Activated naive CD4-positive, alpha-beta T cell treated with anti-CD3 and anti-CD28 coated beads for 36 hours (primary cell): ENCODE measurements at places on chromosomes 11 and 22. TPM values are rescaled to one million over a fixed set of nuclear protein-coding genes. Genes with fewer than 3 reads are reported as not detected.

DNA sequence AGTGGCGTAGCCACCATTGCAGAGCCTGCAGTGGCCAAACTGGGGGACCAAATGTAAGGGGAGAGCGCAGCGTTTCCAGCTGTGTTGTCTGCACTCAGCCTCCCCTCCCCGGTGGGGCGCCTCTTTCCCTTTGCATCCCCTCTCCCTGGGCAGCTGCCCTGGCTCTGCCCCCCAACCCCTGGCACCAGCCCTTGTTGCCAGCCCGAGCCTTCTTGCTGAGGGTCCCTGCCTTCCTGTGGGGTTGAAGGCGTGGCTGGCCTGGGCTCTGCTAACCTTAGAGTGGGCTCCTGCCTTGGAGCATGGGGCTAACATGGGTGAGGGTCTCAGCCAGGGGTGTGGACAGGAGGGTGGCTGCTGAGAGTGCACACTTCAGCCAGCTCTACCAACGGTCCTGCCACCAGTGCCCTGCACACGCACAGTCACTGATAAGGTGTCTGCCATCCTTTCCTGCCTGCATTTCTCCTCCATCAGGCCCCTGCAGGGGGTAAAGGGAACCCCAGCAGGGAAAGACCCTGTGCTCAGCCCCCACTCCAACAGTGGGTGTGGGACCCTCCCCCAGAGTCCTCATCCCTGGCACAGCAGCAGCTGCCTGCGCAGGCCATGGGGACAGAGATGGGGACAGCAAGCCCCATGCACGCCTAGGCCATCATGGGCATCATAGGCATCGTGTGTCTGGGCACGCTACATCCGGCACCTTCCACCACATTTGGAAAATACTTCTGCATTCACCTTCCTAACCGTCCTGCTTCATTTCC lies 43.5 kb downstream of the CERK start:
- peak overlapping the region; percentile 24 for H3K27ac ChIP-seq
- H3K36me3 ChIP-seq: peaks cover 20% of the 10 kb centered on the region
- no peak for DNase-seq
- H3K4me3 ChIP-seq: no peak overlapping the region

DNA sequence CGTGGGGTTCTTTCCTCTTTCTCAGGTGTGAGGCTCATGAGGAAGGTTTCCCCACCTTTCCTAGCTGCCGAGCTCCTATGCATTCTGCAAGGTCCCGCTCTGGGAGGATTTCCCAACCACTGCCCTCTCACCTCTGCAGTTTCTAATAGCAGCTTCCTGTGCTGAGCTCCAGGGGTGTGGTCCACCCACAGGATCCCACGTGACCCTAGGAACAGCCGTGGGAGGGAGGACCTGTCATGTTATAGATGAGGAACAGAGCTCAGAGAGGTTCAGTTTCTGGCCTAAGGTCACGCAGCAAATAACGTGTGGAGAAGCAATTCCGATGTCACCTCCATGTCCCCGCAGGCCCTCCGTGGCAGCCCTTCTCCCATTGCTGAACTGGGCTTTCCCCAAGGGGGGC lies 38.5 kb downstream of the FLRT1 start:
- DNase-seq: no peak
- no peaks in the 10 kb centered on the region for H3K36me3 ChIP-seq
- no peak overlapping the region for H3K27ac ChIP-seq
- no peaks in the 10 kb centered on the region for H3K27me3 ChIP-seq

GRCh38 chr11:1073261-1073724 lies 1.4 kb upstream of the MUC2 start:
- H3K27me3 ChIP-seq: no peaks in the 10 kb centered on the region
- H3K27ac ChIP-seq: no peak overlapping the region
- no peak overlapping the region for H3K4me3 ChIP-seq
- no peaks in the 10 kb centered on the region for H3K36me3 ChIP-seq
- no peaks in the 10 kb centered on the region for H3K4me1 ChIP-seq

GRCh38 chr11:78377625-78378418 lies 39.8 kb downstream of the GAB2 start:
- DNase-seq: no peak
- H3K36me3 ChIP-seq: no peaks in the 10 kb centered on the region
- no peak overlapping the region for H3K4me3 ChIP-seq

GRCh38 chr11:61049859-61050258 lies 52.4 kb upstream of the CD5 start:
- DNase-seq: no peak
- no peaks in the 10 kb centered on the region for H3K27me3 ChIP-seq
- peak overlapping the region; percentile 8 for H3K4me3 ChIP-seq
- H3K27ac ChIP-seq: peak overlapping the region; percentile 80
- peaks cover 74% of the 10 kb centered on the region for H3K4me1 ChIP-seq

DNA sequence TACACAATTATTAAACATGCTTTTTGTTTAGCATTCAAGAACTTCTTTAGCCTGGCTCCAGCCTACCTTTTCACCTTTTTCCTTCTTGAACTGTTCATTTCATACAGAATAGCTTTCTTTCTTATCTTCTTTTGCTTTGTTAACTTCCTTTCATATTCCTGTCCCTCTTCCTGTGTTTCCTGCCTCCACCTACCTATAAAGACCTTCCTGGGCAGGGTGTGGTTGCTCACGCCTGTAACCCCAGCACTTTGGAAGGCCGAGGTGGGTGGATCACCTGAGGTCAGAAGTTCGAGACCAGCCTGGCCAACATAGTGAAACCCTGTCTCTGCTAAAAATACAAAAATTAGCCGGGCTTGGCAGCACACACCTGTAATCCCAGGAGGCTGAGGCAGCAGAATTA lies 22.9 kb downstream of the CAPRIN1 start:
- H3K4me1 ChIP-seq: peaks cover 31% of the 10 kb centered on the region
- no peak overlapping the region for H3K4me3 ChIP-seq
- DNase-seq: no peak
- peaks cover 41% of the 10 kb centered on the region for H3K36me3 ChIP-seq
- peak overlapping the region; percentile 28 for H3K27ac ChIP-seq

DNA sequence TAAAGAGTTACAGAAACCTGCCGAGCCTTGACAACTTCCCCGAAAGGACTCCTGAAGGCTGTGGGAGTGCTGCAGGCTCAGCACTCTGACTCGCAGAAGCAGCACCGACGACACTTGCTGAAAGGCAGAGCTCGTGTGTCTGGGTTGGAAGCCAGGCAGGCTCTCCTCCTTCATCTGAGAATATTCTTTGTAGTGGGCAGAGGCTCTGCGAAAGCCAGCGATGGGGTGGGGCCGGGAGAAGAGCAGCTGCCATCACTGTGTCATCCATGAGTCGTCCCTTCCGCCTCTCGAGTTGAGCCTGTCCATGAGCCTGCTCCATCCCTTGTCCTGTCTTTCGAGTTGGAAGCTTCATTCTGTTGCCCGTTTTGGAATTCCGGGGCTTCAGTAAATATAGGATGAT lies 11.9 kb downstream of the GLB1L2 start:
- H3K36me3 ChIP-seq: peaks cover 3% of the 10 kb centered on the region
- H3K4me1 ChIP-seq: no peaks in the 10 kb centered on the region
- H3K4me3 ChIP-seq: no peak overlapping the region
- no peaks in the 10 kb centered on the region for H3K27me3 ChIP-seq

GRCh38 chr11:115214644-115215234 lies 289.5 kb downstream of the CADM1 start:
- H3K27me3 ChIP-seq: peaks cover 16% of the 10 kb centered on the region
- no peaks in the 10 kb centered on the region for H3K36me3 ChIP-seq
- no peaks in the 10 kb centered on the region for H3K4me1 ChIP-seq
- no peak for DNase-seq
- H3K27ac ChIP-seq: no peak overlapping the region

GRCh38 chr11:64971421-64972233 lies at the start of gene MAJIN:
Gene MAJIN, minus strand, starts transcription at chr11:64972108. Its CDS starts 12,703 bp downstream, at chr11:64959405.
- H3K27ac ChIP-seq: peak within 1 kb of the TSS; percentile 81
- H3K4me1 ChIP-seq: peaks cover 41% of the 10 kb centered on the region
- peak within 1 kb of the TSS; percentile 69 for H3K4me3 ChIP-seq
- H3K27me3 ChIP-seq: no peaks in the 10 kb centered on the region

DNA sequence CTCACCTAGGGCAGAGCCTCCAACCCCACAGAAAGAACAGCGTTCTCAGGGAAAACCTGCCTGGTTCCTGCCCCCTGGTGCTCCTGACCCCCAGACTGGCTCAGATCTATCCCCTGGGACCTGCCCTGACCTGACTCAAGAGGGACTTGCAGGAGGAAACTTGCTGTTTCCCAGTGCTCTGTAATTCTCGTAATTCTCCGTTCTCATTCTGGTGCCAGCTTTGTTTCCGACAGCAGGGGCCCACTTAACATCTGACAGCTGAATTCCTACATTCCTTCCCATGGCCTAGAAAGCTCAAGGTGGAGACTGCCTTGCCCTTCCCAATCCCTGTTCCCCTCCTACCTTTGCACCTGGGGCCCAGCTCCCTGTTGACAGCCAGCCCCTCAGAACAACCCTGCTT lies 12.5 kb upstream of the CSF2RB start:
- H3K27ac ChIP-seq: no peak overlapping the region
- peaks cover 33% of the 10 kb centered on the region for H3K27me3 ChIP-seq
- H3K36me3 ChIP-seq: no peaks in the 10 kb centered on the region
- H3K4me1 ChIP-seq: no peaks in the 10 kb centered on the region
- no peak overlapping the region for H3K4me3 ChIP-seq

- peak overlapping the region; percentile 68 for H3K4me3 ChIP-seq
- peaks cover 93% of the 10 kb centered on the region for H3K4me1 ChIP-seq
- peaks cover 94% of the 10 kb centered on the region for H3K36me3 ChIP-seq
- H3K27me3 ChIP-seq: no peaks in the 10 kb centered on the region
- peak; percentile 72 for DNase-seq
- H3K27ac ChIP-seq: peak overlapping the region; percentile 95
Observed at GRCh38 chr11:128482512-128483191, 104.7 kb downstream of the ETS1 start.

GRCh38 chr22:39185601-39186012 lies 33.1 kb upstream of the CBX7 start:
- H3K4me3 ChIP-seq: no peak overlapping the region
- H3K27me3 ChIP-seq: no peaks in the 10 kb centered on the region
- H3K36me3 ChIP-seq: no peaks in the 10 kb centered on the region
- H3K27ac ChIP-seq: no peak overlapping the region
- H3K4me1 ChIP-seq: no peaks in the 10 kb centered on the region

GRCh38 chr11:108388576-108388975 lies 78.8 kb downstream of the C11orf65 start:
- no peaks in the 10 kb centered on the region for H3K36me3 ChIP-seq
- no peak overlapping the region for H3K27ac ChIP-seq
- no peak for DNase-seq
- H3K27me3 ChIP-seq: no peaks in the 10 kb centered on the region
- no peaks in the 10 kb centered on the region for H3K4me1 ChIP-seq
- H3K4me3 ChIP-seq: no peak overlapping the region

DNA sequence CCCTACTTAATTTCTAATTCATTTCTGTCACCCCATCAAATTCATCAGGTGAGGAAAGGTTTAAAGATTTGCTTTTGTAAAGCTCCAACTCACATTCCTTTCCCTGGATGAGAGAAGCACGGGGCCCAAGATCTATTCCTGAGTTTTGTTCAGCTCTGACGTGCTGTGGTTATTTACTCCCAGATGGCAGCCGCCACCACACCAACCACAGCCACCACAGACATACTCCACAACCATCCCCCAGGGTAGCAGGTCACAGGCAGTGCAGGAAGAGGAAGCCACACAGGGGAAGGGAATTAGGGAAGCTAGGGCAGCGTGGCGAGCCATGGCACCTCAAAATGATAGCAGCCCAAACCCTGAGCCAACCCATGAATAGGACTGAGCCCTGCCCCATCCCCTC lies 63.5 kb upstream of the CSNK2A3 start:
- H3K27me3 ChIP-seq: peaks cover 9% of the 10 kb centered on the region
- no peak overlapping the region for H3K27ac ChIP-seq
- no peaks in the 10 kb centered on the region for H3K4me1 ChIP-seq
- no peaks in the 10 kb centered on the region for H3K36me3 ChIP-seq
- DNase-seq: no peak

DNA sequence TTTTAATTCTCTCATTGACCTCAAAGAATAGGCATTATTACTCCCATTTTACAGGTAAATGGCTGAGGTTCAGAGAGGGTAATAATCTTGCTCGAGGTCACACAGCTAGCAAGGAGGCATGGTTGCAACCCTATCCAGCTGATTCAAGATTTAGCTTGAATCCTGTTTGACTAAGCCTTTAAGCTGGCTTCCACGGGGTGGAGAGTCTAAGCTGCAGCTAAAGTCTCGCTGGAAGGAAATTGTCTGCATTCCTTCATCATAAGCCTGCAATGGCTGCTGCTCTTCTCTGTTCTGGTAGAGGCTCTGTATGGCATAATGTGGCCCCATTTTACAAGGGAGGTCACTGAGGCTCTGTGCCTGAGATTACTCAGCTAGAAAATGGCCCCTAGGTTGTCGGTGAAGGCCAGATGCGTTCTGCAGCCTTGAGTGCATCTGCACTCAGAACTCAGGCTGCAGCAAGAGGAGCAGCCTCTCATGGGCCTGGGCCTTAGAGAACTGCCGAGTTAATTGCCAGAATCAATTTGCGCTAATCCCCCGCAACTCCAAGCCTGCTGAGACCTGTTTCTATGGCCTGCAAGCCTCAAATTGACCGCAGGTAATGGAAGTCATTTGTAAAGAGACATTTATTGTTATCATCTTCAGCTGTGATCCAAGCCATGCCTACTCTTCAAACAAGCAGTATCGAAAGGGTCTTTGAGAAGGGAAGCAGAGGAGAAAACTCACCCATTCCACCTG lies 44.1 kb upstream of the SEZ6L start:
- no peak for DNase-seq
- H3K36me3 ChIP-seq: no peaks in the 10 kb centered on the region
- H3K27me3 ChIP-seq: peaks cover 4% of the 10 kb centered on the region

DNA sequence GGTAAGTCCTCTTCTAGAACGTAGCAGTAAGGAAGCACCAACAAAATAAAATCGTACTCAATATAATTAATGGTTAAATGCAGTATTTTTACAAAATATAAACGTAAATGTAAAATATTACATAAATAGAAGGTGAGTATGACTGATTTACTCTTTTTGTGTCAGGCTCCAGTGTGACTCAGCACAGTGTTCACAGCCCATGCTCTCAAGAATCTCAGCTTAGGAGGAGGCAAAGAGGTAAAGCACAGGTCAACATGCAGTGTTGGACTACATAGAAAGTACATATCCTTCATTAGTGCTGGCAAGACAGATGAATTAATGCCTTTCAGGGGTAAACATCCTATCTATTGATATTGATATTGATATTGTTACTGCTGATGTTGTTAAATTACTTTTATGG lies 2050.6 kb upstream of the RAG2 start:
- H3K27me3 ChIP-seq: no peaks in the 10 kb centered on the region
- DNase-seq: no peak
- no peak overlapping the region for H3K4me3 ChIP-seq
- no peak overlapping the region for H3K27ac ChIP-seq
- no peaks in the 10 kb centered on the region for H3K36me3 ChIP-seq
- no peaks in the 10 kb centered on the region for H3K4me1 ChIP-seq

- H3K4me3 ChIP-seq: no peak overlapping the region
- no peaks in the 10 kb centered on the region for H3K36me3 ChIP-seq
- no peaks in the 10 kb centered on the region for H3K4me1 ChIP-seq
- H3K27ac ChIP-seq: no peak overlapping the region
Observed at GRCh38 chr11:122355968-122356367, 240.0 kb upstream of the BLID start.

NXPE2 gene
- total RNA-seq: not detected

DYNC2H1 gene
- total RNA-seq: 2.8 TPM

TSPAN18 gene
- 7.3 TPM for total RNA-seq

OR8D1 gene
- total RNA-seq: not detected

IRAG1 gene
- total RNA-seq: not detected

OR8D4 gene
- total RNA-seq: not detected

RAPSN gene
- total RNA-seq: not detected

OR52I1 gene
- total RNA-seq: not detected

RNF26 gene
- total RNA-seq: 47.0 TPM

MPZL2 gene
- 28.4 TPM for total RNA-seq
